ENCODE measurements at places on chromosomes 1 and 21.

GRCh38 chr1:151716771-151717631 lies at the start of gene CELF3:
Gene CELF3, minus strand, starts transcription at chr1:151716803. Its CDS starts 783 bp downstream, at chr1:151716020.
- no peak for DNase-seq

DNA sequence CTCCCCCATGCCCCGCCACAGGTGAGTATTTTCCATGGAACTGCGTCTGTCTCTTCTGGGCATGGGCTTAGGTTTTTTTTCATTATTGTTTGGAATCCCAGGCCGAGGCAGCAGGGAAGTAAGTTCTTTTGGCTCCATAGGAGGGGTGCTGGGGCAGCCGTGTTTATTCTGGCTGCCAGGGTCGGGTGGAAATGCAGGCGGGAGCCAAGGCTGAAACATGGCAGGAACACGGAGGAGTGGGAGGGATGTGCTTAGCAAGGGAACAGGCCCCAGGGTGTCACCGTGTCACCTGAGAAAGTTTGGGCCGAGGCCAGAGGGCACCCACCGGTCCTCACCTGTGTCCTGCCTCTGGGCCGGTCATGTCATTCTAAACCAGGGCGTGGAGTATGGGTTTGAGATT lies 4.5 kb upstream of the DHRS3 start:
- no peak for DNase-seq

DNA sequence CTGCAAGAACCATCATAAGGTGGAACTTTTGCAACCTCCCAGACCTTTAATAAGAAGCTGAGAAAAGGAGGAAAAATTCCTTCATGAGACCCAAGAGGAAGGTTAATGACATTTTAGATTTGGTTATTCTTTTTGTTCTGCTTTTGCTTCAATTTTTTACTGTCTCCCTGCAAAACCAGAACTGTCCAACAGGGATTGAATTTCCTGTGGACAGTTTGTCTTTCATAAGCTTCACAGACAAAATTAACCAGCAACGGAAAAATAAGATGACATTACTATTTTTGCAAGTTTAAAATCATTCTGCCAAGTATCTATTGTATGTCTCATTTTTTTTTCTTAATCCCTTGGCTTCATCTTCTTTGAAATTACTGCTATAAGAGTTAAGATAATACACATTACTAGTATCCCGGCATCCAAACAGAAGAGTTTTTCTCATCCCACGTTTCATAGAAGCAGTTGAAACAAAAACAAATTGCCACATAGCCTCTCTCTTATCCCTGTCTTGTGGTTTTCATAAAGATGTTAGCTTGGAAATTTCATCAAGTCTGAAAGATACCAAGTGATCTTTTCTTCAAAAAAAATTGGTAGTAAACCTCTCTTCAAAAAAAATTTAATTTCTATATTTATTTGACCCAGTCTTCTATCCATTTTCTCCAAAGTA lies 465.3 kb upstream of the PTBP2 start:
- DNase-seq: no peak

DNA sequence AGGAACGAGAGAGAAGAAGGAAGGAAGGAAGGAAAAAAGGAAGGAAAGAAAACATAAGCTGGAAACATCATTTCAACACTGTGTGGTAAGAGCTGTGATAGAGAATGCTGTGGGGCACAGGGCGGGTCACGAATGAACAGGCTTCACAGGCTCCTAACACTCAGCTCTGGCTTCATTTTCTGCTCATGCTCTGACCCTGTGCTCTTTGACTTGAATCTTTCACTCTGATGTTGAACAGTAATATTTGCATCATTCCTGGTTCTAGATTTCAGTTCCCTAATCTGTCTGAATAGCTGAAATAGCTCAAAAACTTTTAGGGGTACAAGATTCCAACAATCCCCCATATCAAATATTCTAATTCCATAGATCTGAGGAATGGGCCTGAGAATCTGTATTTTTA lies 207.3 kb downstream of the LHX8 start:
- no peak for DNase-seq

DNA sequence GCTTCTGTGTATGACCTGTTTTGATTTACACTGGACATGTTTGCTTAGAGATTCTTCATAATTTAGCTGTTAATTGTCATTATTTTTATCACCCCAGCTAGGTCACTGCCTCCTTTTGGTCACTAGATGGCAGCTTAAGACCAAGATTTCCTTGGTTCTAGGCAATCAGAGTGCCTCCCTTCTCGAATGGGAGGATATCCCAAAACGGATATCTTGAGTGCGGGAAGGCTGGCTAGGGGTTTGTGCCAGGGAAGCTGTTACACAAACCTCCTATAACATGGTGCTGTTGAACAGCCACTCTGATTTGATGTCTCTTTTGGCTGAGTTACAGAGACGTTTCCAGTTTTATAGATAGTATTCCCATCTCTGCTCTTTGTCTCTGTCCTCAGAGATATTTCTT lies 283.5 kb downstream of the S1PR1 start:
- DNase-seq: no peak

DNA sequence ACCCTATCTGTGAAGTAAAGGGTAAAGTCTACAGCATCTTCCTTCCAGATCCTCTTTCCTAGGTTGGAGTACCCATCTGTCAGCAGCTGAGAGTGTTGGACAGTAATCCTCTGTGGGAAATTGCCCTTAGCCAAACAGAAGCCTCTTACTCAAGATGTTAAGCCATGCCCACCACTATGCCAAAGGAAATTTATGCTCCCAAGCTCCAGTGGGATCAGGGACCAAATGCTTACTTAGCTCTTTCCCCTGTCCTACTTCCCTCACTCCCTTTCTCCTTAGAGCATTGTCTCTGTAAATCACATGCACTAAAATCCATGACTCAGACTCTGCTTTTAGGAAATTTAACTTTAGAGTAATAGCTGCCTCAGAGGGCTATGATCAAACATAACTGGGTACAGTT lies 254.0 kb downstream of the BRINP2 start:
- DNase-seq: no peak

GRCh38 chr1:206661161-206661820 lies 23.4 kb upstream of the MAPKAPK2 start:
- no peak for DNase-seq

DNA sequence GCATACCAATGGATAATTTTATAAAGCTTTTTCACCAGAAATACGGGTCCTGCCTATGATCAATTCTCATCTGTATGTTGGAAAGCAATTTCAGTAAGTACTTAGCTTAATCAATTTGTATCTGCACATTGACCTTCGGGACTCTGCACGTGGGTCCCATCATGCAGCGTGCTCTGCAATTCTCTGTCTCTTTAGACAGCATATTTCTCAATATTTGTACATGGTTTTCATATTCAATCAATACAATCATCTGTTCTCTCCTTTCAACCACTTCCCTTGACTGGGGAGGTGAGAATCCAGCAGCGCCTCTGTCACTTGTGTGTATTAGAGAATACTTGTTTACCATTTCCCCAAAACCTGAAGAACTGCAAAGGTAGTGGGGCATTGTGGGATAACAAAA lies 220.5 kb downstream of the TNR start:
- DNase-seq: no peak

DNA sequence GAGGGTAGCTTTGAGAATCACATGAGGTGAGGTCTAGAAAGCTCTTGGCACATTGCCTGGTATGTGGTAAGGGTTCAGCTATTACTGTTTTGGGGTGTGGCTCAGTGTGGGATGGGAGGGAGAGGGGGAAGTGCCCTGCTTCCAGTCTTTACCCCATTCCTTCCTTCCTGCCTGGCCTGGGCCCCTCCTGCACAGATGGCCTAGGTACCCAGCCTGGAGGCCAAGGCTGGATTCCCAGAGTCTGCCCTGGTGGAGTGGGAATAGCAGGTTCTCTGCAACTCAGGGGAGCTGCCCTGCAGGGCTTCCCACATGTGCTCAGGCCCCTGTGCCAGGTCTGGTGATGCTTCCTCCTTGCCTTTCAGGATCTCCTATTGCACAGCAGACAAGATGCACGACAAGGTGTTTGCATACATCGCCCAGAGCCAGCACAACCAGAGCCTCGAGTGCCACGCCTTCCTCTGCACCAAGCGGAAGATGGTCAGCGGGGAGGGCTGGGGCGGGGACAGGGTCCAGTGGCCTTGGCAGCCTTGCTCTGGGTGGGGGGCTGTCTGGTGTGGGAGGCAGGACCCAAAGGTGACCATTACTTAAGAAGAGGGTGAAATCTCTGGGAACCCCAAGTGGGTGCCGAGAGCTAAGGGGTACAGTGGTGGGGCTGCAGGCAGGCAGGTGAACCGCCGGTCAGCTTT lies 13.5 kb downstream of the LDLRAP1 start:
- no peak for DNase-seq

- DNase-seq: no peak
Observed at GRCh38 chr1:8031176-8031785, 5.2 kb upstream of the ERRFI1 start.

DNA sequence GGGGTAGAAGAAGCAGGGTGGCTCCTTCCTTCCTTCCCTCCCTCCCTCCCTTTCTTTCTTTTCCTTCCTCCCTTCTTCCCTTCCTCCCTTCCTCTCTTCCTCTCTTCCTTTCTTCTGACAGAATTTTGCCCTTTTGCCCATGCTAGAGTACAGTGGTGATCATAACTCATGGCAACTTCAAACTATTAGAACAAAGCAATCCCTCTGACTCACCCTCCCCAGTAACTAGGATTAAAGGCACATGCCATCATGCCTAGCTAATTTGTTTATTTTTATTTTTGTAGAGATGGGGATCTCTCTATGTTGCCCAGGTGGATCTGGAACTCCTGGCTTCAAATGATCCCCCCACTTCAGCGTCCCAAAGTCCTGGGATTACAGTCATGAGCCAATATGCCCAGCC lies 10.0 kb upstream of the RPE65 start:
- no peak for DNase-seq
